ENCODE measurements at places on chromosomes 7 and 10. TPM values are rescaled to one million over a fixed set of nuclear protein-coding genes. Genes with fewer than 3 reads are reported as not detected.
A peak's percentile ranks its signal among the peaks of the same experiment; 100 is the strongest.

Gene GDF2
- not detected for polyA plus RNA-seq

Gene ADAP1
- polyA plus RNA-seq: 3.2 TPM

Gene NOBOX
- polyA plus RNA-seq: not detected

Gene CALY
- not detected for polyA plus RNA-seq

Gene RADIL
- not detected for polyA plus RNA-seq

Gene CHST15
- polyA plus RNA-seq: 19.6 TPM

Gene ZNF22
- polyA plus RNA-seq: 58.2 TPM

Gene SPDYE2
- polyA plus RNA-seq: not detected

Gene TLX1
- not detected for polyA plus RNA-seq

GRCh38 chr7:129626896-129627295, 15.4 kb downstream of the NRF1 start:
- DNase-seq: no peak

DNA sequence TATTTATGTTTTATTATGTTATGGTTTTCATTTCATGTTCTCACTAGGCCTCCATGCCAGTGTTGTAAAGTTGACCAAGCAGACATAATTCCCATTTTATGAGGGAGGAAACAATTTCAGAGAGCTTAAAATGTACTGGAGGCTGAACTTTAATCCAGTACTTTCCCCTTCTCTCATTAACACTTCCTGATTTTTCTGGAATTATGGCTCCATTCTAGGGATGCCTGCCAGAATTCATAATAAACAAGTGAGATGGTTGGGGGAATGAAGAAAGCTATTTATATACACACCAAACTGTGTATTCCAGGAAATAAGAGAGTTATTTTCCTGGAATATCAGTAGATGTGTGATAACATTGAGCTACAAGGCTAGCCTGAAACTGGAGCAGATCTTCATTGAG, 6.9 kb downstream of the TMEM236 start:
- no peak for DNase-seq

DNA sequence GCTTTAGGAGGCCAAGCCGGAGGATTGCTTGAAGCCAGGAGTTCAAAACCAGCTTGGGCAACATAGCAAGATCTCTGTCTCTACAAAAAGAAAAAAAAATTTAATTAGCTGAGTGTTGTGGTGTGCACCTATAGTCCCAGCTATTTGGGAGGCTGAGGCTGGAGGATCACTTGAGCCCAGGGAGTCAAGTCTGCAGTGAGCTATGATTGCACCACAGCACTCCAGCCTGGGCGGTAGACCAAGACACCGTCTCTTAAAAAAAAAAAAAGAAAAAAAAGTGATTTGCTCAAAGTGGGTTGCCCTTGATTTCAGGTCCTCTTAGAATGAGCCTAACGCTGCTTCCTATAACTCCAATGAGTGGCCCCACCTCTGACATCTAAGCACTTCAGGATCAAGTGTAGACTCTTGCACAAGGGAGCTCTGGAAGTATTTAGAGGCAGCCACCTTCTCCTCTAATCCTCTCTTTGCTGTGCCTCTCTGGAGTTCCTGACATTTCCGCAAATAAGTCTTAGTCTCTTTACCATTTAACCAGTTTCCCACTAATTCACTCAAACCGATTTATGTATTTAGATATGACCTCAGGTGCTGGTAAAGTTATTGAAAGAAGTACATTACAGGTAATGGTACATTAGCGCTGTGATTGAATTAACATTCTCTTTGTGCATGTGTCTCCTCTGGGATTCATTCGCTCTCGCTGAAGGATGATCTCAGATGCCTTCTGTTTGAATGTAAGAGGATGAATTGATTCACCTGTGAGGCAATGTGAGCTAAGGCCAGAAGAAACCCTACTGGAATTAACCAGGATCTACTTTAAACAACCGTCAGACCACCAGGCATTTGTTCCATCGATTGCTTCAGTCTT, 60.8 kb upstream of the CELF2 start:
- no peak for DNase-seq

- no peak for DNase-seq
These were observed 296.8 kb upstream of the CACNA2D1 start for GRCh38 chr7:82740246-82740848.

DNA sequence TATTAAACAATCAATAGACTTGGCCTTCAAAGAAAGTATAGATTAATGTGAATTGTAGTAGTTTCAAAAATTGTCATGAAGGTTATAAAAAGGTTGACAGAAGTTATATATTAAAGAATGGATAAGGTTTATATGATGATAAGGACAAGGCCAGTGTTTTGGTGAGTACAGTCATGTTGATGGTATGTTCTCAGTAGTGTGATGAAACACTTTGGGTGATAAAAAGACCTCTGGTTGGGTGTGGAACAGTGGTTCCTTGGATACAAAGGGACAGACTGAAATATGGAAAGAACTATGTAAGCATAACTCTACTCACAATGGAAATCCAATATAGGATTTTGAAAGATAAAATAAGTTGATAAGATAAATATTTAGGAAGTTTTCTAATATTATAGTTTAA, 866.3 kb downstream of the ANKRD7 start:
- no peak for DNase-seq

GRCh38 chr10:87661861-87662785, 2.4 kb downstream of the PAPSS2 start:
- no peak for DNase-seq

DNA sequence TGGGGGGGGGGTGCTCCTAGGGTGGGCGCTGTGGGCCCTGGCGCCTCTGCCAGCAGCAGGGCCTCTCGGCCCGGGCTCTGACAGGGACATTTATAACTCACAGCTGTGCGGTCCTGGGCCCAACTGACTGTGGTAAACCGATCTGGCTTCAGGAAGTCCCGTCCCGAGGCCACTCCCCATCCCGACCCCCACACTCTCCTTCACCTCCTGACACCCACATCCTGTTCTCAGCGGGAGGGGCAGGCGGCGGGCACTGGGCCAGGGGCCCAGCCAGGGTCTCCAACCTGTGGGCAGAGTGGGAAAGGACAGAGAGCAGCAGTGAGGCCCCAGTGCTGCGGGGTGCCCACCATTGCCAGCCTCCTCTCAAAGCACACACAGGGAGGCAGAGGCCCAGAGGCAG, 69.1 kb downstream of the ZMIZ1 start:
- DNase-seq: peak; percentile 48

GRCh38 chr7:2655870-2656614, 24.3 kb downstream of the TTYH3 start:
- no peak for DNase-seq

- no peak for DNase-seq
These were observed 10.4 kb upstream of the STRIP2 start for GRCh38 chr7:129423700-129424410.

- no peak for DNase-seq
These were observed 209.6 kb downstream of the PTPRN2 start for GRCh38 chr7:158377800-158378623.

GRCh38 chr10:119029613-119030420, at the start of gene NANOS1:
Gene NANOS1 (plus strand): TSS chr10:119029714. CDS start chr10:119029802, 88 bp downstream.
- DNase-seq: no peak

DNA sequence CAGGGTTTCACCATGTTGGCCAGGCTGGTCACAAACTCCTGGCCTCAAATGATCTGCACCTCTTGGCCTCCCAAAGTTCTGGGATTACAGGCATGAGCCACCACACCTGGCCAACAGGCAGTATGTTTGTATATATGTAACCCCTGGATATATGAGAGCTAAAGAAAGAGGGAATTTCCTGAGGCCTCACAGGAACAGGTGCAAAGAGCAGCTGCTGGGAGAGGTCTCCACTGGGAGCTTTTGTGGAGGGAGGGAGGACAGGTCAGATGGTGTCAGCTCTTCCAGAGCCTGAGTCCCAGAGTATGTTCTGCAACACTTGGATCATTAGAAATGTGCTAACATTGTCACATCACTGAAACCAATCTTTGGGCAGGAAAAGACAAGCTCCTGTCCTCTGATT, 110.1 kb upstream of the KIF5B start:
- DNase-seq: no peak

DNA sequence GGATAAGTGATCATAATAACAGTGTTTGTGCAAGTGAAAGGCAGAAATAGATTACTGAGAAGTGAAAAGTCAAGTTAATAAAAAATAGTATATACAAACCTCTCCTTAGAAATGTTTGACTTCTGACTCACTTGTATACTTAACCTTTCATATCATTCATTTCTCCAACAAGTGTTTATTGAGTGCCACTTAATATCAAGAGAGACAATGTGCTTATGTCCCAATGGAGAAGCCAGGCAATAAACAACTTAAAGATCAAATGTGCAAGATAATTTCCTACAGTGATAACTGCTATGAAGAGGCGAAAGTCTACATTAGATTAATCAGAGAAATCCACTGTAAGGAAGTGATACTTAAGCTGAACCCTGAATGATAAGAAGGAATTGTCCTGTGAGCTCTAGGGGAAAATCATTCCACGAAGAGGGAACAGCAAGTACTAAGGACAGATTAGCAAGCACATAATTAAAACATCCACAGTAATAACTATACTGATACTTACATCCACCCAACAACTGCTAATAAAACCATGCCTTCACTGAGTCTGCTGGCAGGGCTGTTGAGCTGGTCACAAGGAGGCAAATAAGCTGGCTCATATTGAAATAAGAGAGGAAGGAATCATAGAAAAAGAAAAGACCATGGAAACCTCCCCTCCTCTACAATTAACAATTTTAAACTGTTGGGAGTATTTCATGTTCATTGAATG, 203.5 kb downstream of the CTNNA3 start:
- no peak for DNase-seq

GRCh38 chr10:113108948-113109347, 158.9 kb downstream of the TCF7L2 start:
- no peak for DNase-seq

DNA sequence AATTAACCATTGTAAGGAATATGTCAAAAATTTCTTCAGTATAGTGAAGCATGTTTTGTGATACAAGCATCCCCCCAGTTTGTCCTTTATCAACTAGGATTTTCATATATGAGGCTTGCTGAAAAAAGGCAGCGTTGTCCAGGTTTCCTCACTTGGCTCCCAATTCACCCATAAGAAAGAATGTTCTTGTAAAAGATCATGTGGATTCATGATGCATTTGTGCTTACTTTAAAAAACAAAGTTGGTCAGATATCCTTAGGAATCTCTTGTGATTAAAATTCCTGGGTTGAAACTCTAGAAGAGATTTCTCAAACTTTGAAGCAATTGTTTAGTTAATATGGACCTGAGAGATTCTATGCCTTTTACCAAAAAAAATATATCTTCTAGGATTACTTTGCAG, 181.8 kb downstream of the KIAA1217 start:
- DNase-seq: no peak

DNA sequence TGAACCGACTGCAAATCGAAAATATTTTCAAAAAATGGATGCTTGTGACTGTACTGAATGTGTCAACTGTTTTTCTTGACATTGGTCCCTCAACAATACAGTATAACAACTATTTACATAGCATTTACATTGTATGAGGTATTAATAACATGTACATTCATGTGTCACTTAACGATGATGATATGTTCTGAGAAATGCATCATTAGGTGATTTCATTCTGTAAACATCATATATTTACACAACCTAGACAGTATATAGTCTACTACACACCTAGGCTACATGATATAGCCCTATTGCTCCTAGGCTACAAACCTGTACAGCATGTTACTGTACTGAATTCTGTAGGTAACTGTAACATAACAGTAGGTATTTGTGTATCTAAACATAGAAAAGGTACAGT, 39.7 kb downstream of the SIRT1 start:
- DNase-seq: no peak

DNA sequence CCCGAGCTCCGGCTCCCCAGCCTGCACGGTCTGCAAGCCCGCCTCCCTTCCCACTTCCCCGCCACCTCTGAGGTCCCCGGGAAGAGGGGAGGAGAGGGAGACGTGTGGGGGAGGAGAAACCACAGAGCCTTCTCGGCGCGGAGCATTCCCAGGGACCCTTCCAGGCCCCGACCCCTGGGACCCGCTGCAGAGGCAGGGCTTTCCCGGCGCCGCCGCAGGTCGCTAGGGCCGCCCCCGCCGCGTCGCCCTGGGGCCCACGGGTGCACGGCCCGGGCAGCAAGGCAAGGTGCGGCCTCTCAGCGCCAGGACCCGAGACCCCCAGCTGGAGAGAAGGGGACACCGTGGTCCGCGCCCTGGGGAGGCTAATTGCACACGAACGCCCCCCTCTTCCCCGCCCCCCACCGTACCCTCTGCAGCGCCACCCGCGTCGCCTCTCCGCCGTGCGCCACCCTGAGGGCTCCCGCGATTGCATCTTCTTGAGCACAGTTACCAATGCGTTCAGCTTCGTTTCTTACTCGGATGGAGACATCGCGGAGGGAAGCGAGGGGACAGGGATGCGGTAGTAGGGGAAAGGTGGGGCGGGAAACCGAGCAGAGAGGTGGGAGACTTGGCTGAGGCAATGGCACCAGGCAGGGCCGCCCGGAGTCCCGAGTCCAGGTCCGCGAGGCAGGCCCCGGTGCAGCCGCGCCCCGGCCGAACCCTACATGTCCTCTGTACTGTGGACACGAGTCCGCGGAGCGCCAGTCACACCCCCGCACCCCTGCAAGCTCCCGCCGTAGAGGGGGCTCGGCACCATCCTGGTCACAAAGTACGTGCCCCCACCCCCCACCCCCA, 28.9 kb downstream of the SKIDA1 start:
- DNase-seq: no peak

DNA sequence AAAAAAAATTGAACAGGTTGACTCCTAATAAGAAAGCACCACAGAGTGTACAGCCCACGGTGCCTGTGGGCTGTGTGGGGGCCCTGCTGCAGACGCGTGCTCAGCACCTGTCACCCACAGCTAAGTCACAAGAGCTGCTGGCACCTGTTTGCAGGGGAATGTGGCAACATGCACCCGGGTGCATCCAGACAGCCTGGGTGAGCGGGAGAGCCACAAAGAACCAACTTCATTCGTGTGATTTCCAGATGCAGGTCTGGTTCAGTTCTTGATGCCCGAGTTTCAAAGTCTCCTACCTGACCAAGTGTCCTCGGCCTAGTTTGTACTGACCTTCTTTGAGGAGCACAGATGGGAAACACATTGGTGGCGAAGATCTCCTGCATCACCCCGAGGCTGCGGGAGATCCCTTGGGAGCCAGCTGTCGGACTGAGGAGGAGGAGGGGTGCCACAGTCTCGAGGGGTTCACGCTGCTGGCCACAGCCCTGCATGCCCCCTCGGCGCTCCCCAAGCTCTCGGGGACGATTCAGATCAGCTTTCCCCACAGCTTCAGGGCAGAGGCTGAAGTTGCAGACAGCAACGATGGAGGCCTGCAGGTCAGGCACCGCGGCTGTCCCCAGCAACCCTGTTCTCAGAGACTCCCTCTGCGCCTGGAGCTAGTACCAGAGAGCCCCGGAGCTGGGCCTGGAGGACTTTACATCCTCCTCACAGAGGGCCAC, 35.3 kb downstream of the AMZ1 start:
- no peak for DNase-seq

GRCh38 chr7:85773116-85773728, 586.4 kb upstream of the SEMA3D start:
- no peak for DNase-seq

Data from muscle of arm (tissue), 14 donors.